Activated CD4-positive, CD25-positive, alpha-beta regulatory T cell (primary cell): ENCODE measurements at places on chromosomes 6 and 20.

- DNase-seq: no peak
Measured at GRCh38 chr20:48158014-48158413, 372.7 kb upstream of the SULF2 start.

DNA sequence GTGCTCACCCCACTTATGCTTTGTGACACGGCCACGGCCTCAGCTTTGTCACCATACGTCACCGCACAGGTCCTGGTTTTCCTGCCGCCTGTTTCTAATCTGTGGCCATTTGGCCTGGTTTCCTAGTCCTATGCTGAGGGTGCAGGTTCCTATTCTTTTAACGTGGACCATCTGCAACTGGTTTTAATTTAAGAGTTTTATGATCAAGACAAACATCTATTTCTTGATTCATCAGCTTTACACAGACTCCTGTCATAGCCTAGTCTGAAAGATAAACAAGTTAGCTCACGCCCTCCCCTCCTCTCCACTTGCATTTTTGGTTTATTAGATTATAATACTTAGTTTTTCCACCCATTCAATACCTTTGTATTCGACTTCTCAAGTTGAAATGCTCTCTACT lies 97.5 kb upstream of the RPS6KA2 start:
- no peak for DNase-seq

DNA sequence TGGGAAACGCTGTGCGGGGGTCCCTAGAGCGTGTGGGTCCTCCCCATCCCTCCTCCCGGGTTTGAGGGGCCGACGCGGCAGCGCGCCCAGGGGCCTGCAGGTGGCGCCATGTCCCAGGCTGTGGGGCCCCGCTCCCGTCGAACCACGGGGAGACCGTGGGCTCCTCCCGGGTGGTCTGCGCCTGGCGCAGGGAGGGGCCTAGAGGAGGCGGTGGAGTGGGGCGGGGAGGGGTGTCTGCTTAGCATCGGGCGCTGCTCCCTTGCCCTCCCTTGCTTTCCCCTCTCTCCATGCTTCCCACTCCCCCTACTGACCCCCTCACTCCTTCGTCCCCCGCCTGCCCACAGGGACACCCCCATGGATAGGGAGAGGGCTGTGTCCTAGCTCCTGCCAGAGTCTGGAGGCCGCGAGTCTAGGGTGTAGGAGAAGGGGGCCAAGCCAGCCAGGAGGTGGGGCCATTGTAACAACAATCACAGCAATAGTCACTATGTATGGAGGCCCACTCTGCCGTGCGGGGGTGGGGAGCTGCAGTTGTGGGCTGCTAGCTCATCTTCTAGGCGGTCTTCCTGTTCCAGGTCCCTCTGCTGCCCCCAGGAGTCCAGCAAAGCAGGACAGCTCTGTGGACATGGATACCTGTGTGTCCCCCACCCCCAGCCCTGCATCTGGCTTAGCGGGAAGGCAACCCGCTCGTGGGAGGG lies 51.7 kb downstream of the CHMP4B start:
- peak; percentile 10 for DNase-seq

GRCh38 chr20:63737945-63738686 lies 1.5 kb upstream of the SLC2A4RG start:
- no peak for DNase-seq

DNA sequence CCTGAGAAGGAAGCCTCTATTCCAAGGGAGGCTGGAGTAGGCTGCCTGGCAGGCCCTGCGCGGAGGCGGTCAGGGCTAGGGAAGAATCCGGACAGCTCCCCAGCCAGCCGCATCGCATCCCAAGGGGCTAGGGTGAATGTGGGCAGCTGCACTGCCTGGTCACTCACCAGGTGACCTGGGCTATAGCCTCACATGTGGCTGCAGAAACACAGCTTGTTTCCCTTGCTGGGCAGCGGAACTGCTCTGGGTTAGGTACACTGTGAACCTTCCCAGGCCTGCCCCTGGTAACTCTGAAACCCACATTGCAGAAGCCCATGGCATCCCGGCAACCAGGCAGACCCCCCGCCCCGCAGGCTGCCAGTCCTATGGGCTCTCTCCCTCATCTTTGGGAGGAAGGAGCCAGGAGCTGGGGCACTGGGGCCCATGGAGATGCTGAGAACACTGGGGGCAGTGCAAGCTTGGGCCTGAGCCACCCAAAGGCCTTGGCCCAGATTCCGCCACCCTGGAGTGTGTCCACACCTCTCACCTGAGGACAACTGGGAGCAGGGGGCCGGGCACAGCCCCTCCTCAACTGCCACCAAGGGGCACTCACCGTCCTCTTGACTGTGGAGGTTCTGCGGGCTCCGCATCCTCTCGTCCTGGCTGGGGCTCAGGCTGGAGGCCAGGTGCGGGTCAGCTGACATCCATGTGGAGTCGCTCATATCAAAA lies 111.0 kb downstream of the NOL4L start:
- no peak for DNase-seq

DNA sequence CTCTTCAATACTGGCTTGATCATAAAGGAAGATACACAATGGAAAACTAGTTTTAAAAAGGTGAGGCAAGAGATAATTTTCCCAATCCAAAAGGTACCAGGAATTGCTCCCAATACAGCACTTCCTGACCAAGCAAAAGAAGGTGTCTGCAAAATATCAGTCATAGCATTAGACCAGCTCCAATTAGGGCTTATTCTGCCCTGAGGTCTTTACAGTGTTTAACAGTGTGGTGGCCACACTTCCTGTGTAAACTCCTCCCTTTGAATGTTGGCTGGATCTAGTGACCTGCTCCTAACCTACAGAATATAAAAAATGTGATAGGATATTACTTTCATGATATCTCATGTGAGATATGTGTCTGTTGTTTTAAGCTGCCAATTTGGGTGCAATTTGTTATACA lies 57.1 kb upstream of the BTN3A2 start:
- no peak for DNase-seq

- no peak for DNase-seq
Measured at GRCh38 chr6:1013656-1014430, 298.1 kb upstream of the FOXQ1 start.
